ENCODE measurements at places on chromosomes 3 and 15.

DNA sequence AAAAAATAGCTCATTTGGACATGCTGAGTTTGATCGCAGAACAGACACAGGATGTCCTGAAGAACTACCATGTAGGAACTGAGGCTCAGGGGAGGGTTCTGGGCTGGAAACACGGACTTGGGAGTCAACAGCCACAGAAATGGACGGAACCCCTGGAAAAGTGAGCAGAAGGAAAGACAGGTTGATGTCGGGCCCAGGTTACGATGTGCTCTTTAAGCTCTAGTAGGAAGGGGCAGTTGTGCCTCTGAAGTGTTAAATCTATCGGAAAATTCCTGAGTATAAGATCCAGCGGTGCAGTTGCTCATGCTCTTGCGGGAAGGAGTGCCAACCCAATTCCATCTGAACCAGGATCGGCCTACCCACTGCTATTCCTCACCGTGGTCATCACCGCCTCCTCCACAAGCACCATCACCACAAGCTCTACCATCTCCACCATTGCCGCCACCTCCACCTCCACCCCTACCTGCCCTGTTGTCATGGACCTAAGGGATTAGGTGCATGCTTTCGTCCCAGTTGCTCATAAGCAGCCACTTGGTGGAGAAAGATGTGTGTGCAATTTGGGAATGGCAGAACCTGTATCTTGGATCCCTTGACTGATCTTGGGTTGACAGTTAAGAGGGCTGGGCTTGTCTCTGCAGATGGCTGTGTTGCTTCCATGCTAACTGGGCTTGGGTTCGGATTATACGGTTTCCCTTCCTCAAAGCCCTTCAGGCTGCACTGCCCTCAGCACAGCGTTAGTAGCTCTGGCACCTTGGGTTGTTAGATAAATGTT is 108.5 kb downstream of the ASB7 start:
- no peak for DNase-seq

- no peak for DNase-seq
These were observed 31.6 kb upstream of the RAP2B start for GRCh38 chr3:153130312-153130977.

DNA sequence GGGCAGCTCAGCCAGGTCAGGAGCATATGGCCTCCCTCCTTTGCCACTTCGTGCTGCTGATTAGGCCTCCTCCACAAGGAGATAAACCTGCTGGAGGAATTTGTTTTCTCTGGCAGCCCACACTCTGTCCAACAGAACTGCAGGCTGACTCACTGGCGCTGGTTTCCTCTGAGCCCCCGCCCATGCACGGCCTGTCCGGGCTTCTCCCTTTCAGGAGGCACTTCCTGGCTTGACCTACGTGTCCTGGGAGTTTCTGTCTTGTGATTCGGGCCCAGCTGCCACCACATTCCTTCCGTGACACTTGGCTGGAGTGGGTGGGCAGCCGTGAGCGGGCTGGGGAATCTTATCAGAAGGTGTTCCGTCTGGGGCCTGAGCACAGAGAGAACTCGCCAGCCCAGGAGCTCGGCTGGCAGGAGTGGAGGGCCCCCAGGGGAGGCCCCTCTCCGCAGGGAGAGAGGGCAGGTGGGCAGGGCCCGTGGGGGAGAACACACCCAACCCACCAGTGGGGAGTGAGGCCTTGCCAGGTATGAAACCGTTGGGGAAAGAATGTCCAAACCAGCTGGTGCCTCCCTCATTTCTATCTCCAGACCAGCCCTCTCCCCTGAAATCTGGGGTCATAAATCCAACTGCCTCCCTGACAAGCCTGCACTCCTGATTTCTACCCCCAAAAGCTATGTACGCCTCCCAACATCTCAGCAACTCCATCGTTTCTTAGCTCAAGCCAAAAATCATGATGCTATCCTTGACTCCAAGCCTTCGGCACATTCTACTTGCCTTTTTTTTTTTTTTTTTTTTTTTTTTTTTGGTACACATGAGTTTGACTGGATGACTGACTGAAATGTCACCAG is 110.6 kb upstream of the MEF2A start:
- peak; percentile 66 for DNase-seq

GRCh38 chr3:130088061-130088460 is 6.4 kb downstream of the ALG1L2 start:
- DNase-seq: no peak

All from tibial nerve (tissue), 4 donors.